ENCODE measurements at places on chromosomes 2 and 18. TPM values are rescaled to one million over a fixed set of nuclear protein-coding genes. Genes with fewer than 3 reads are reported as not detected.
A peak's percentile ranks its signal among the peaks of the same experiment; 100 is the strongest.

DNA sequence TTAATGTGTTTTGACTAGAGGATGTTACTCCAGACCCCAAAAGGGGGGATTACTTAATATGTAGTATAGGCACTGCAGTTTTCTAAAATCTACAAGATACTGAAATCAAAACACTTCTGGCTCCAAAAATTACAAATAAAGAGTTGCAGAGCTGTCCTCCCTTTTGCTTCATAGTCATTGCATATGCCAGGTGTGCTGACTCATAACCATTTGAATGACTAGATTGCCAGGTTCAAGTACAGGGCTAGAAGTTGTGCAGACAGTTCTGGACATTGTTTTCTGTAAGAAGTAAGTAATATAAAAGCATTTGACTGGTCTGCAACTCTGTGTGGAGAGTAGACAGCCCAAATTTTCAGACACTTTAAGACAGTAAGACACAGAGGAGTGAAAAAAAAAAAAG, 6.7 kb downstream of the CWC22 start:
- no peak for DNase-seq

DNA sequence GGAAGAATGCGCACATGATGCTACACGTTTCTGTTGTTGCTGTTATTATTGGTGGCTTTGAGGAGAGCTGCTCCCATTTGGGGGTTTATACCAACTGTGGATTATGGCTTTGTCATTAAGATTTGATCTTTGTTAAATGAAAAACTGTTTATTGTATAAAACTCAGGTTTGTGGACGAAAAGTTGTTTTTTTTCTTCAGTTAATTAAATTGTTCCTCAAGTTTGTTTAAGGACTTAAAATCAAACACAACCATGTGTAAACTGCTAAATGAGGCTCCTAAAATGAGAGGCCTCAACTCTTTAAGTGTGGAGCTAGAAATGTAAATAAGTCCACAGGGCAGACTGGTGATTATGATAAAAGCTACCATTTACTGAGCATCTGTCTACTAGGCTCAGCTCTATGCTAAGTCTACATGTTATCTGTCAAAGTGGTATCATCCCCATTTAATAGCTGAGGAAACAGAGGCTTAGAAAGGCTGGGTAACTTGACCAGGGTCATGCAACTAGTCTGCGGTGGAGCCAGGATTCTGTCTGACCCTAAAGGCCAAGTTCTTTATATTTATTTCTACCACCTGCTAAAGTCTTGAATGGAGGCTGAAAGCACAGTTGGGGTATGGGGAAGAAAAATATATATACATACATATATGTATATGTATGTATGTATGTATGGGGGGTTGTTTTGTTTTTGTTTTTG, 4.1 kb downstream of the MYCN start:
- DNase-seq: no peak

- DNase-seq: peak; percentile 7
Measured at GRCh38 chr2:153519257-153519875, 40.8 kb upstream of the RPRM start.

DNA sequence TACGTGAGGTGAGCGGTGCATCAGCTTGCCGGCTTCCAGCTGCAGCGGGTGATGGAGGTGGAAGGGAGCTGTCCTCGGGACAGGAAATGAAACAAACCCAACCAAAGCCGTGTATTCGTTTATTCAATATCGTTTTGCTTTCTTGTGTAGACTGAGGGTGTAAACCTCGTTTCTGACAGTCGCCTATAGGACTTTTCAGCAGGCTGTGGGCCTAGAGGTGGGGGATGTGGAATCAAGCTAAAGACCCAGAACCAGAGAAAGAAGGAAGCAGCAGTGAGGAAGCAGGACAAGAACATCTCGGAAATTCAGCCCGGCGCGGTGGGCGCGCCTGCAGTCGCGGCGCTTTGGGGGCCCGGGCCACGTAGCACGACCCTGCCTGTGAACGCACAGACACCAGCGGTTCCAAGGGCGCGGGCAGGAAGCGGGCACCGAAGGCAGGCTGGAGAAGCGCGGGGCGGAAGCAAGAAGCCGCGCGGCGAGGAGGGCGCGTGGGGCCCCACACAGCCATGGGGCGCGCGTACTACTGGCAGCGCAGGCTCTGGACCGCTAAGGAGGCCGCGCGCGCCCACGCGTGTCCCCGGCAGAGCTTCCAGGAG, 755 bp upstream of the ATP9B start:
- DNase-seq: no peak

Gene FSHR
- not detected for total RNA-seq

Gene SH3RF3
- 3.6 TPM for total RNA-seq

DNA sequence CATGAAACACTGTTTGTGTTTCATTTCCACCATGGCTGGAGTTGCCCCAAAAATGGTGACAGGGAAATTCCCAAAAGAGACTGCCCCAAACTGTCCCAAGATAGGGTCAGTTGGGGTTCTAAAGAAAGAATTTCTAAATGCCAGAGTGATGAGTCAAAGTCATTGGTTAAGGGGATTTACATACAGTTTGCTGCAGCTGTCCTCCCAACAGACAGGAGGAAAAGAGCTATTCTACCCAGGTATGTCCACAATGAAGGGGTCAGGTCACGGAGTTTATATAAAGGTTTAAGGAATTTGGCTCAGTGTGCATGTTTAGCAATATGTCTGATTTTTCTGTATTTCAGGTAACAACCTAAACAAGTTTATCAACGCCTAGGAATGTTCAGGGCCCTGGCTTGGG, 344.1 kb downstream of the TDRD15 start:
- no peak for DNase-seq

DNA sequence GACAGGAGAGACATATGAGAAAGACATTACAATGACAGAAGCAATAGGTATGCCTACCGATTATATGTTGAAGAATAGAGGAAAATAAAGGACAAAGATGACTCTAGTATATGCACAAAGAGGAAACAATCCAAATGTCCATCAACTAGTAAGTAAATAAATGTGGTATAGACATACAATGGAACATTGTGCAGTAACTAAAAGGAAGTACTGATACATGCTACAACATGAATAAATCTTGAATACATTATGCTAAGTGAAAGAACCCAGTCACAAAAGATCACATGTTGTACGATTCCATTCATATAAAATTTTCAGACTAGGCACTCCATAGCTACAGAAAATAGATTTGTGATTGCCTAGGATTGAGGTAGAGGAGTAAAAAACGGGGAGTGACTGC, 28.5 kb upstream of the PGAP1 start:
- no peak for DNase-seq

GRCh38 chr2:1600191-1601066, 143.9 kb downstream of the PXDN start:
- DNase-seq: no peak

GRCh38 chr2:128364441-128364911, 45.8 kb upstream of the HS6ST1 start:
- DNase-seq: no peak

DNA sequence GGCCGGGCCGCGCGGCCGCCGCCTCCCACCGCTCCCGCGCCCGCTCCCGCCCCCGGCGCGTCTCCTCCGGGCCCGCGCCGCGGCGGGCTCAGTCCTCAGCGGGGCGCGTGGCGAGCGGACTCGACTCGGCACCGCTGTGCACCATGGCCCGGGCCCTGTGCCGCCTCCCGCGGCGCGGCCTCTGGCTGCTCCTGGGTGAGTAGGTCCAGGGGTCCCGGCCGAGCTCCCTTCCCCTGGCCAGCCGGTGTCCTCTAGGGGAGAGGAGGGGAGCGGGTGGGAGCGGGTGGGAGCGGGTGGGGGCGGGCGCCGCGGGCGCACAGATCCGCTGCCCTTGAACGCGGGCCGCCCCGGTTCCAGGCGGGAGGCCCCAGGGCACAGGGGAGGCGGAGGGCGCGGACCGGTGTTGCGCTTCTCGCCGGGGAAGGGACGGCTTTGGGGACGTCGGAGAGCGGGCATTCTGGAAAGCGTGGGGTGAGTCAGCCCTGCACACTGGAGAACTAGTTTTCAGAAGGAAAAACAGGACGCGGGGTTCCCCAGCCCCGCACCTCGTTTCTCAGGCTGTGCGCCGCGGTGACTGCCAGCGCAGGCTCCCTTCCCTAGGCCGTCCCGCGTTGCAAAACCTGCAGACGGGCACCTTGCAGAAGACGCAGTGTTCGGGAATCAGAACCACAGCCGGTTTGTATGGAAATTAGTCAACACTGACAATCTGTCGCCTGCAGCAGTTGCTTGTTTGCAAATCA, at the start of gene RAMP1:
TSS of gene RAMP1 (plus strand) at position 91 of the 740 bp plus-strand sequence. CDS start at position 144, 53 bp downstream.
- no peak for DNase-seq

Gene RTKN
- 0.95 TPM for total RNA-seq

- no peak for DNase-seq
Measured at GRCh38 chr18:22557168-22557941, 139.6 kb upstream of the CTAGE1 start.

DNA sequence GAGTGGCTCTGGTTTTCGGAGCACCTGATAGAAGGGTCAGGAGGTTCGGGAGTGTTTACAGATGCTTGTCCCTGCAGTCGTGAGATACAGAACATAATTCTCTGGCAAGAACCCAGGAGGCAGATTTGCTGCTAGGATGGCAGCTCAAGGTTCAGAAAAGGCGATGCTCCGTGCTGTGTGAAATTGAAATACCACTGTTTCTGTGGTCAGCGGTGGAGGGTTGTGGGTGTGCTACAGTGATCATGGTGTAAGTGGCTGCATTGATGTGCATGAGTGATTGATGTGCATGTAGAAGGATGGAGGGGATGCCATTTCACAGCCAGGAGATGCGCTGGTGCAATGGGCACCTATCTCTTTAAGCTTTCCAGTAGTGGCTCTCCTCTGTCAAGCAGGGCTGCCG, 322.1 kb downstream of the GALR1 start:
- DNase-seq: no peak

Gene GAREM2
- 9.1 TPM for total RNA-seq
